CD4-positive, alpha-beta T cell treated with Interleukin-21 for 1 hour (primary cell): ENCODE measurements at places on chromosomes 7 and 10.
A peak's percentile ranks its signal among the peaks of the same experiment; 100 is the strongest.

- DNase-seq, result no peak
Measured at GRCh38 chr10:74055383-74056049, 57.6 kb downstream of the VCL start.

DNA sequence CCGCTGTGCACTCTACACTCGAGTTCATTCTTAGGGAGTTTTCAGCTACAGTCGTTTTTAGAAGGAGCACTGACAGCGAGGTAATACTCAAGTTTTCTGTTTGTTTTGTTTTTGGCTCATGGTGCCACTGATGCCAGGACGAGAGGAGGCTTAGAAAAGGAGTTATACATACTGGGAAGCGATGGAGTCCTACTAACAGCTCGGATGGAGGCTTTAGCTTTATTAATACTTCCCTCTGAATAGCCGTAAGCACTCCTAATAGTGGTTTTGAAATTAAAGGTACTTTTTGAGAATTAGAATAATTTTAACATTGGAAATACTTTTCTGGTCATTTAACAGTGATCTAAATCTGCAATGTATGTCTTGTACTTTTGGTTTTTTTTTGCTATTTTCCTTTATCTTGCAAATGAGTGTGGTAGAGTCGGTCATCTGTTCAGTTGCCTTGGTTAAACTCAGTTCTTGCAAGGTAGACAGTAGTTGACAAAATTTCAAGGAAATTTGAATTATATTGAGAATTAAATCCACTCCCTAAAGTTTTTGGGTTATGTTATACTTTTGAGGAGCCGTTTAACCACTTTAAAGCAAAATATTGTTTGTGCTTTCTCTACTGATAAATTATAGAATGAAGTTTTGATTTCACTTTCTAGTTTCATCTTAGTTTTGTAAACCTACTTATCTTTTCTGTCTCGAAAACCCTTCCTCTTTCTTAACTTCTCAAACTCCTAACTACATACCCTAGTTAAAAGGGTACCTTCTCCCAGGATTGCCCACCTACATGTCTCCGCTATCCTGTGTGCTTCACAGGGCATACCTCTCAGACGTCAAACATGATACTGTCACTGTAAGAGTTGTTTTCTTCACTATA lies 1.5 kb downstream of the HBP1 start:
- DNase-seq, result no peak

DNA sequence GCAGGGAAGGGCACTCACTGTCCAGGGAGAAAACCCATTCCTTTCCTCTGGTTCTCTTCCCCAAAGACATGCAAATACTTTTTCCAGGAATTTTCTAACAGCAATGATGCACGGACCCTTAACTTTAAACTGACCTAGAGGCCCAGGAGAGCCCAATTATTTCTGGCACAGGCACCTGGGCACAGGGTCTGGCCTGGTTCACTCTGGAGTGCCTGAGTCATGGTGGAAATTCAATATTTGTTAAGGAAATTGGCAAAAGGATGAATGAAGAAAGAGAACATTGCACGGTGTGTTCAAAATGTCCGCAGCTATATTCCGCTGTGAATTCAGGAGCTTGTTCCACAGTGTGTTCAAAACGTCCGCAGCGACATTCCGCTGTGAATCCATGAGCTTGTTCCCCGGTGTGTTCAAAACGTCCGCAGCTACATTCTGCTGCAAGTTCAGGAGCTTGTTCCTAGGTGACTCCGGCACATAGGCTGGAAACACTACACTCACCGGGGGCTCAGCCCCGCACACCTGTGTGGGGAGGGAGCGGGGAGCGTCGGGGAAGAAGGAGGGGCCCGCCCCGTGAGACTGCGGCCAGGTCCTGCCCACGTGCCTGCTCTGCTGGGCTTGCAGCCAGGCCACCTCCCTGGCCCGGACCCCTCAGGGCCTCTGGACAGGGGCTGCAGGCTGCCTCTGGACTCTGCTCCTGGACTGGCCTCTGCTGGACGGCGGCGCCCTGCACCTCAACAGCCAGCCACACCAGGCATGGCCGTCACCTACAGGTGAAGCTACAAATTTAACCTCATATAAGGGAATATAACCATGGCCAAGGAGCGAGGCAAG lies 72.0 kb upstream of the FAM20C start:
- no peak for DNase-seq

DNA sequence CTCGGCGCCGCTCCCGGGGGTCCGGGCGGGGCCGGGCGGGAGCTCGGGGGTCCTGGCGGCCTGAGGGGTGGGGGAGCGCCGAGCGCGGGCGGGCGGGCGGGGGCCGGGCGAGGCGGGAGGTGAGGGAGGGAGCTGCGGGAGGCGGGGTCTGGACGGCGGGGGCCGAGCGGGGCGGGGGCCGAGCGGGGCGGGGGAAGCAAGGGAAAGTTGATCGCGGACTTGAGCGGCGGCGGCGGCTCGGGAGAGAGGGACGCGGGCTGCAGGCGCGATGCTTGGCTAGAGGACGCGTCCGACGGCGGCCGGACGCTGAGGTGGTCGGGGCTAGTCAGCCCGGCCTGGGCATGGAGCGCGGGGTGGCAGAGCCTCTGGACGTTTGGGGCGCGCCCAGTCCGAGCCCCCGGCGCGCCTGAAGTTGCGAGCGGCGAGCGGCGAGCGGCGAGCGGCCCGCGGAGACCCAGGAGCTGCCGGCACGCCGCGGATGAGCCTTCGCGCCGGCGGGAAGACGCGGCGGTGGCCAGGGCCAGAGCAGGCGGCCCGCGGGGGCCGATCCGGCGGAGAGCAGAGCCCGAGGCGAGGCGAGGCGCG lies at the start of gene CDH23:
TSS of gene CDH23 (plus strand) at position 210 of the 585 bp plus-strand sequence. CDS start 42,912 bp downstream, outside the sequence.
- DNase-seq, result no peak

GRCh38 chr10:101560298-101561067 lies 27.6 kb downstream of the POLL start:
- no peak for DNase-seq

DNA sequence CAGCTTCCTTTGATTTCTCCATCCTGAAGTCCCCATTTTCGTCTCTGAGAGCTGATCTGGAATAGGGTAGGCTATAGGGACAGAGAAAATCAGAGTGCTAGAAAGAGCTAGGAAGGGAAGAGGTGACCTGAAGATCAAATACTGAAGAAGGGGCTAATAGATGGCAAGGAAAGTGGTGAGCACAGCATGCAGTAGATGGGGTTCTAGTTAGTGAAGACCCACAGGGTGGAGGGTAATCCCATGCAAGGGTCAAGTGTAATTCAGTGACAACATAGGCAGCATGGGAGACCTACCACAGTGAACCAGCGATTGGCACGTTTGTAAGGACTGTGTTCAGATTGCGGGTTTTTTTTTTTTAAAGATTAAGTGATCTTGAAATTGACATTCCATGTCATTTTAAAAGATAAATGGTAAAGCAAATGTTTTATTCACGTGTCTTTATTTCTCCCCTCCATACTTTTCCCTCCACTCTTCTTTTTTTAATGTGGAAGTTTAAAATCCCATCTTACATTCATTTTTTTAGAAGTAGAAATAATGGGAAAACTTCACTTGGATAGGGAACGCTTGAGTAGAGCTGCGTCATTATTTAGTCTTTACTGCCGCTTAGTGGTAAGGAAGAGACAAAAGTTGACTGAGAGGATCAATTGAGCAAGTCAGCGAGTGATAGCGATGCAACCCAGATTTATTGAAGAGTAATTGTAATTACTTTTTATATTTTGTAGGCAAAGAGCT lies 21.0 kb upstream of the ABI1 start:
- DNase-seq, result peak; percentile 56

GRCh38 chr10:14262836-14263425 lies 67.8 kb downstream of the FRMD4A start:
- DNase-seq, result no peak

DNA sequence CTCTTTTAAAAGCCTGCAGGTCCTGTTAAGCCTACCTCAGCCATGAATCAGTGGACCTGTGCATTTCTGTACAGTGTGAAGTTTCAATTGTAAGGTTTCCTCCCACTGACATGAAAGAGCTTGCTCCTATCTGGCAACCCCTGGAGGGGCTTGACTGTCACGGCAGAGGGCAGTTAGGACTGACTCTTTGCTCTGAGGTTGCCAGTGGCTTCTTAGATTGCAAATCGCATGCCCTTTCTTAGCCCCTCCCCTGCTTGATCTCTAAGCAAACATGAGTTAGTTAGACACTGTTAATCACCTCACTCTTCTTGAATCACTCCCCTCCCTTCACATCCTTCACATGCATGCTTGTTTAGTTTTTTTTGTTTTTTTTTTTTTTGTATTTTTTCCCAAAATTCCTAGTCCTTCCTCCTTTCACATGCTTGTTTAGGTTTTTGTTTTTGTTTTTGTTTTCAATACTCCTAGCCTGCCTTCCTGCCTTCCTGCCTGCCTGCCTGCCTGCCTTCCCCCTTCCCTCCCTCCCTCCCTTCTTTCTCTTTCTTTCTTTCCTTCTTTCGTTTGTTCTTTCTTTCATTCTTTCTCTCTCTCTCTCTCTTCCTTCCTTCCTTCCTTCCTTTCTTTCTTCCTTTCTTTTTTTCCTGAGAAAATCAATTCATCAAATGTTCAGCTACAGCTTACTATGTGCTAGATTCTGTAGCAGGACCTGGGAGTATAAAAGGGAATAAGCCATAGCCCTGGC lies 6.0 kb upstream of the HIPK2 start:
- DNase-seq, result no peak
